Epithelial cell of prostate (primary cell): ENCODE measurements at places on chromosomes 16 and 17.

DNA sequence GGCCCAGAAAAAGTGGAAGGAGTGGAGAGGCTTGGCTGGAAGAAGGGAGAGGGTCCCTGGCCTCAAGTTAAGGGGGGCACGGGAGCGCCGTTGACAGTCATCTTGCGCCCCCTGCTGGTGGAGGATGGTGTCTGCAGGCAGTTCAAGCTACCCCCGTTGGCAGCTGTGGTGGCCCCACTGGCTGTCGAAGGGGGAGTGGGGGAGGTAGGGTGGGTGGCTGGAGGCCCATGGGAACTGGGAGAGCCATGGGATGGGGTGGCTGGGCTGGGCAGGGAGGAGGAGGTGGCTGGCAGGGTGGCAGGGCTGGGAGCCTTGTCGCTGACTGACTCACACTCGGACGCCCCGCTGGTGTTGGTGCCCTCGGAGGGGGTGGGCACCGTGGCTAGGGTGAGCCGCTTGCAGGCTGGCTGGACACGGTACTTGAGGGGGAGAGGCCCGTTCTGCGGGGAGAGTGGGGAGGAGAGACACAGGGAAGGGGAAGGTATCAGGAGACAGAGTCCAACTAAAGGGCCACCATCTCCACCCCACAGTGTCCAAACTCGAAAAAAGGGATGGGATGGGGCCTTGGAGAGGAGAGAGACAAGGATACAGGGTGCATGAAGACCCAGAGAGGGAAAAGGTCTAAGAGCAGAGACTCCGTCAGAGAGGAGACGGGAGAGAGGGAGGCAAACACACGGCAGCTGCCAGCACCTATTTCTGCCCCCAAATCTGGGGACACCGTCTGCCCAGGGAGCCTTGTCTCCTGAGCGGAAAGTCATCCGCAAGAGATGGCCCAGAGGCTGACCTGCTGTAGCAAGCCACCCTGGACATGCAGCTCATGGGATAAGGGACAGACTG is 5.2 kb downstream of the CISD3 start:
- no peak for DNase-seq

DNA sequence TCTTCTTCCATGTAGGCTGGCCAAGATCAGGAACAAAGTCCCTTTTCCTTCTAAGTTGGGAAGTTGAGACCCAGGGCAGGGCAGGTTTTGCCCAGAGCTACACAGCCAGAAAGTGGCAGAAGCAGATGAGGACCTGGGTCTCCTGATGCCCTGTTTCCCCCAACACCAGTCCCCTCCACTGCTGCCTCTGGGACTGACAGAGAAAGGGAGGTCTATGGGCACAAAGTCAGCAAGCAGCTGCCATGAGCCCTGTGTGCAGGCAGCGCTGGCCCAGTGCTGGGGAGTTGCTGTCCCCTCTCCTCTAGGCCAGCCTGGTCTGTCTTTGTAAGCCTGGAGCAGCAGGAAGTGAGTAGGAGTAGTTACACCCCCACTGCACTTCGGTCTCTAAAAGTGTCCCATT is 46.9 kb upstream of the NKD1 start:
- no peak for DNase-seq

- DNase-seq, result no peak
These were observed 1.7 kb upstream of the ZNF423 start for GRCh38 chr16:49857423-49858181.

- peak; percentile 95 for DNase-seq
These were observed 32.5 kb downstream of the ABCC12 start for GRCh38 chr16:48123104-48123788.

GRCh38 chr17:4666296-4666695 is 24.8 kb upstream of the ALOX15 start:
- DNase-seq, result no peak

GRCh38 chr16:12971241-12971640 is 69.8 kb downstream of the SHISA9 start:
- no peak for DNase-seq

GRCh38 chr17:2195729-2196128 is 107.9 kb downstream of the SMG6 start:
- DNase-seq, result no peak

DNA sequence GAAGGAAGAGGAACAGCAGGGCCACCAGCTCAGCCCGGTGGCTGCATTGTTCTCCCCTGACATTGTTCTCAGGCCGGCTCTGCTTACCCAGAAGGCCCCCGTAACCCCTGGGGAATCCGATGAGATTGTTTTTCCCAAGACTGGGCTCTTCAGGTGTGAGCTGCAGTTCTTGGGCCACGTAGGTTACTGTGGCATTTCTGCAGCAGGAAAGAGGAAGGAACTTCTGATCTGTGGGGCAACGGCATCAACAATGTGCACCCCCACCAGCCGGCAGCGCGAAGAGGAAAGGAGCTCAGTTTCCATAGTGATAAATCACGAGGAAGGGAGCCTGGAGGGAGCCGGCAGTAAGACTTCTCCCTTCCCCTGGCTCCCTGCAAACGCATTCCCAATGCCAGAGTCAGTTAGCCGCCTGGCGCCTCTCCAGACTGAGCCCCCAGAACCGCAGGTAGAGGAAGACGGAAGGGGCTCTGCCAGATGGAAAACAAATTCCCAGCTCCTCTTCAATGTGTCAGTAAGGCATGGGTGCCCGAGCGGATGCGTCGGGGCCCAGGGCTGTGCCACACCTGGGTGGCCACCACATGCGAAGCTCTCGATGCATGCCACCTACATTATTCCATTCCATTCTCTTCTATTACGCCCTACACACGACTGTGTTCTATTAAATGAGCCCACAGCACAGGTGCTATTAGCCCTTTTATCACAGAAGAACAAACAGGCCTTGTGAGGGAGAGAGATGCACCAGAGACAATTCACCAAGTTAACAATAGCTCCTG is 21.5 kb upstream of the PECAM1 start:
- DNase-seq, result no peak

DNA sequence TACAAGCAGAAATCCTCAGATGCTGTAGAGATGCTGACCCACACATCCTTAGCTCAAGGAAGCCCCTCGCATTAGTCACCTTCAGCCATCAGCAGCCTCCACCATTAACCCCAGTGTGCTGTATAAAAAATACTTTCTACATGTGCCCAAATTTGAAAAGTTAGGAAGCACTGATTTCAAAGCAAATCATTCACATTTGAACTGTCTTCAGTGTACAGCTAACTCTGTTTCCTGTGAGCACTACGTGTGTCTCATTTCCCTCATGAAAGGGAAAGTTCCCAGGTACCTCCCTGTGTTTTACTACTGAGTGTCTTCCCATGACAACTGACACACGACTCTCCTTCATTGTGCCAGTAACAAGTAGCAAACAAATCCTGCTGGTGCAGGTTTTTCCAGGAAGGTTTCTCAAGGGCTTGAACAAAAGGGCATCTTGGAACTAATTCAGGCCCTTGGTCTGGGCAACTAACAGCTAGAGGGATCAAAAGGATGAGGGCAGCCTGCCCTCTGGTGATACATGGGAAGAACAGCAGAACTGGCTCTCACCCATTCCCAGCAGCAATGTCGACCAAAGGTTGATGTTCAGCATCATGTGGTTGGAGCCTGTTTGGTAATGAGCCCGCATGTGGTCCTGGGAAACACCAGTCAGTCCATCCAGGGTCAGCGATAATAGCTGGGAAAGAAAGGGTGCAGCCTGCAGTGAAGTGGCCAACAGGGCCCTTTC is 4.0 kb downstream of the SLC35B1 start:
- DNase-seq, result no peak

GRCh38 chr17:76566988-76567431 is 18.6 kb downstream of the ST6GALNAC2 start:
- no peak for DNase-seq

DNA sequence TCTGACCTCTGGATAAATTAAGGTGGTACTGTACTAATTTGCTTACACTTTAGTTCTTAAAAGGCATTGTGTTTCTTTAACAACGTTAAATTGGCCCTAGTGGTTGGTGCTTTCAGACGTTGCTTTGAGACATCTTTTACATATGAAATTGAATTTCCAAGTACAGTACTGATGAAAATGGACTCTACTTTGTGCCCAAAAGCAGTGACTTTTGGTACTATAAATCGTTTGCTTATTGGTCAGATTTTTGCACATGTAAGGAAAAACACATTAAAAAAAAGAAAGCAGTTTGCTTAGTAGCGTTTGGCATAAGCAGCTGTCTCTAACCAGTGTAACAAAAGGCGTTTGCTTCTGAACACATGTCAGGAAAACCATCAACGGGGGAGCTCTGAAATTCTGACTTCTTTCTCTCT is 139.6 kb downstream of the CDK5R1 start:
- no peak for DNase-seq

DNA sequence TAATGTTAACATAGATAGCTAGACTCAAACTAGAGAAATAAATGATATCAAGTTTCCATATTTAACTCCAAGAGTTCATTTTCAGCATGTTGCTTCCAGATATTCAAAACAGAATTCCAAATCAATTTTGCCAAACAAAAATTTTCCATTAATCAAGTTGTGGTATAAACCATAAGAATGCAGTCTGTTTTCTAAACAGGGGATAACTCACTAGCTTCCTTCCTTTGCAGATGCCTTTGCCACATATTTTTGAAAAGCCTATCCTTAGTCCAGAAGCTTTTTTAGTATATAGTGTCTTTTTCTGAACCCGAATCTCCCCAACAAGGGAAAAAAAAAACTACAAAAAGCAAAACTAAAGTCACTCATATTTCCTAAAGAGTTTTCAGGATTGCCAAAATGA is 61.5 kb downstream of the HELZ start:
- DNase-seq, result no peak

- no peak for DNase-seq
These were observed 23.4 kb upstream of the SREBF1 start for GRCh38 chr17:17859909-17860765.

GRCh38 chr17:57915985-57916757 is 39.0 kb downstream of the CUEDC1 start:
- no peak for DNase-seq

DNA sequence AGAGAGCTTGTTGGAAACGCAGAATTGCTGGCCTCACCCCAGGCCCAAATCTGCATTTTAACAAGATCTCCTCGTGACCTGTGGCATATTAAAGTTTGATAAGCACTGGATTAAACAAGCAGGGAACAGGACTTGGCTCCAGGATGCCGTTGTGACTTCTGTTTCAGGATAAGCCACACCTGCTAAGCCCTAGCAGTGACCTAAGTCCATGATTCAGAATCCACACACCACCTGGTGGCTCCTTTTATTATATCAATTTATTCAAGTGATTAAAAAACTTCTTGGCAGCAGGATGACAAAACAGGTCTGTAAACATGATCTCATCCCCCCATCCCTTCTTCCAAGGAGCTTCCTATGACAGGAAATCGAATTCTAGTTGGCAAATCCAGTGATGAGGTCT is 9.1 kb downstream of the NAGPA start:
- peak; percentile 22 for DNase-seq

DNA sequence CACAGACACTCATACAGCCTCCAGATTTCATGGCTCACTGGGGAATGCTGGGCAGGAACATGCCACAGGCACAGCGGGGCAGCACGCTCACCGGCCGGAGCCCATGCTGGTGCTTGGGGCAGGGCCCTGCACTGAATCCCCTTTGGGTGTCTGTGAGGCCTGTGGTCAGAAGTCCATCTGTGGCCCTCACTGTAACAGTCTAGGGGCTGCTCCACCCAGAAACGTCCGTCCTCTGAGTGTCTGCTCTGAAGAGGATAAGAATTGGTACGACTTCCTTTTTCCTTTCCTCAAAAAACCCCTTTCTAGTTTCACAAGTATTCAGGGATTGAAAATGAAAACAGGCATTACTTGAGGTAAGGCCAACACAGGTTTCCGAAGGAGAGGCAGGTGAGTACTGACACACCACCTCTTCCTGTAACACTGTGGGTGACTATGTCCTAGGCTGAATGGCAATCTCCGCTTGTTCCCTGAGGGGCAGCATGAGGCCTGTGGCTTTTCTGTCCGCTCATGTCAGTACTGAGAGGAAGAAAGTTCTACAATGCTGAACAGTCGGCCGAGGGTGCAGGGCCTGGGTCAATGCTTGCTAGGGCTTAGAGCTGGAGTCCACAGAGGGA is 42.5 kb downstream of the TMEM11 start:
- no peak for DNase-seq

- no peak for DNase-seq
These were observed 4.0 kb downstream of the HAGHL start for GRCh38 chr16:730666-731509.

DNA sequence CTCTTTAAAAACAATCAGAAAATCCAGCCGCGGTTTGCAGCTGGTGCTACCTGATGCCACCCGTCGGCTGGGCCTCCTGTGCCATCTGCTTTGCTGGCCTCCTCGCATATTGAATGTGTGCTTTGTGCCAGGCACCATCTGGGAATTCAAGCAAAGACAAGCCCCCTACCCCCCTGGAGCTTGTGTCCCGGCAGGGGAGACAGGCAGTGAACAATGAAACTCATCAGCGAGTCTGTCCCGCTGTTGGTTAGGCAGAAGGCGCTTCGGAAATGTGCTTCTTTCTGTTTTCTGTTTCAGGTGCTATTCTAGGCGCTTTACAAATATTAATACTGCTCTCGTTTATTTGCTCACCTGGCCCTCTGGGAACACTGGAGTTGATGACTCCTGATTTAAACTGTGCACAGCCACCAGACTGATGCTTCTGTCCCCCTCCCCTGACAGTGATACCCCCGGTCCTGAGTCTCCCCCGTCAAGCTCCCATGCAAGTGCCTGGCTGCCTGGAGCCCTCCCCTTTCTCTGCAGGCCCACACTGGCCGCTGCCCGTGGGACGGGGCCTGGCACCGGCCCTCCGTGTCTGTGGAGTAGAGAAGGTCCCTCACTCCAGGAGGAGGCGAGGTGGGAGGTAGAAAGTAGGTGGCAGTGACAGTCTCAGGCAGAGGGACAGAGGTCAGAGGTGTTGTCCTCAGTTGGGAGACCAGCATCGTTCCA is 126.1 kb upstream of the PLCG2 start:
- DNase-seq, result no peak

GRCh38 chr17:49755663-49756283 is 8.2 kb downstream of the FAM117A start:
- DNase-seq, result no peak

- no peak for DNase-seq
These were observed 23.4 kb upstream of the RBFOX3 start for GRCh38 chr17:79633993-79634813.

- DNase-seq, result no peak
These were observed 80.3 kb downstream of the MRTFB start for GRCh38 chr16:14151256-14152030.

DNA sequence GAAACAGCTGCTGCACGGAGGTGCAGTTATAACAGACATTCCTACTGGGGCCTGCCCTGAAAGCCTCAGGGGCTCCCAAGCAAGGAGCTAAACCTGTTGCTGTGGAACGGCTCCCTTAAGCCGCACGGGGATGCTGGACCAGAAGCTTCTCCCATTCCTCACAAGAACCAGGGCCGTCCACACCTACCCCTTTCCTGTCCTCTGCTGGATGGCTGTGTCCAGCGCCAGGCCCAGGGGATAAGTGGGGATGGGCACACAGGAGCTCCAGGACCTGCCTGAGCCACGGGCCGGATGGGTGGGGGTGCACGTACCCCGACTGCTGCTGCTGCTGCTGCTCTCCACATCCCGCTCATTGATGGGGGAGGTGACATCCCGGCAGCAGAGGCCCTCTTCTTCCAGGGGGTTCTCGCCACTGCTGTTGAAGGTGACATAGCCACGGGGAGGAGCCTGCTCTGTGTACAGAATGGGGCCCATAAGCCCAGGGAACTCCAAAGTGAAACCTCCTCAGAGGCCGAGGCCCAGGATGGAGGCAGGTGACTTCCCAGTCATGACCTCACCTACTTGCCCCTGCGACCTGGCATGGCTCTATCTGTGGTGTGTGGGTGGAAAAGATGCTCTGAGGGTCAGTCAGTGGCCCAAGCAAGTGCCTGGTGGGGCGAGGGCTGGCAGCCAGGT is 8.6 kb downstream of the NUDT16L1 start:
- no peak for DNase-seq

- no peak for DNase-seq
These were observed 163.3 kb downstream of the XYLT1 start for GRCh38 chr16:17307504-17307903.

- no peak for DNase-seq
These were observed 260.8 kb upstream of the PSMD7 start for GRCh38 chr16:74035816-74036215.
